Stimulated activated CD8-positive, alpha-beta memory T cell treated with anti-CD3 and anti-CD28 coated beads, Interleukin-15, amount 100 ng/mL, for 48 hours (primary cell): ENCODE measurements at places on chromosomes 16 and 17.
A peak's percentile ranks its signal among the peaks of the same experiment; 100 is the strongest.

- DNase-seq: no peak
Observed at GRCh38 chr16:53414381-53414780, 19.9 kb upstream of the RBL2 start.

DNA sequence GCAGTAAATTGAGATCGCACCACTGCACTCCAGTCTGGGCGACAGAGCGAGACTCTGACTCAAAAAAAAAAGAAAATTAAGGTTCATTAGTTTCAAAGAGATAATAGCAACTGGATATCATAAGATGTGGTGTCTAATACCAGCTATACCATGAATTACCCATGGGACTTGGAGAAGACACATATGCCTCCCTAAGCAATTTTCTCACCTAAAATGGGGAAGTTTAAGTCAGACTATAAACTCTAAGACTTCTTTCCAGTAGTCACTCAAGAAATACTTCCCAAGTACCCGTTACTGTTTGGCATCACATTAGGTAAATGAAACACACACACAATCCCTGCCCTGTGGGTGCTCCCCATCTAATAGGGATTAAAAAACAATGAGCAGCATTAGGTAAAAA, 22.6 kb downstream of the SMURF2 start:
- no peak for DNase-seq

DNA sequence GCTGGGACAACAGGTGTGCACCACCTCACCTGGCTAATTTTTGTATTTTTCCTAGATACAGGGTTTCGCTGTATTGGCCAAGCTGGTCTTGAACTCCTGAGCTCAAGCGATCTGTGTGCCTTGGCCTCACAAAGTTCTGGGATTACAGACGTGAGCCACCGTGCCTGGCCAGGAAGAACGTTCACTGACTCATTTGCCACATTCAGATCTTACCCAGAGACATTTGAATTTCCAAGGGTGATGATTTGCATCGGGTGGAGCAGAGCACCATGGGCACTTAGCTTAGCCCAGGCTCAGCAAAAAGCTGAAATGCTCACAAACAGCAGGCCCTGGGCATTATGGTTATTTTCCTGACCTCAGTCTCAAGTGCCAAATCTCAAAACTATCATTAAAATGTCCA, 14.5 kb upstream of the ADORA2B start:
- no peak for DNase-seq

GRCh38 chr17:42281571-42282096, 5.4 kb upstream of the STAT5B start:
- DNase-seq: no peak

DNA sequence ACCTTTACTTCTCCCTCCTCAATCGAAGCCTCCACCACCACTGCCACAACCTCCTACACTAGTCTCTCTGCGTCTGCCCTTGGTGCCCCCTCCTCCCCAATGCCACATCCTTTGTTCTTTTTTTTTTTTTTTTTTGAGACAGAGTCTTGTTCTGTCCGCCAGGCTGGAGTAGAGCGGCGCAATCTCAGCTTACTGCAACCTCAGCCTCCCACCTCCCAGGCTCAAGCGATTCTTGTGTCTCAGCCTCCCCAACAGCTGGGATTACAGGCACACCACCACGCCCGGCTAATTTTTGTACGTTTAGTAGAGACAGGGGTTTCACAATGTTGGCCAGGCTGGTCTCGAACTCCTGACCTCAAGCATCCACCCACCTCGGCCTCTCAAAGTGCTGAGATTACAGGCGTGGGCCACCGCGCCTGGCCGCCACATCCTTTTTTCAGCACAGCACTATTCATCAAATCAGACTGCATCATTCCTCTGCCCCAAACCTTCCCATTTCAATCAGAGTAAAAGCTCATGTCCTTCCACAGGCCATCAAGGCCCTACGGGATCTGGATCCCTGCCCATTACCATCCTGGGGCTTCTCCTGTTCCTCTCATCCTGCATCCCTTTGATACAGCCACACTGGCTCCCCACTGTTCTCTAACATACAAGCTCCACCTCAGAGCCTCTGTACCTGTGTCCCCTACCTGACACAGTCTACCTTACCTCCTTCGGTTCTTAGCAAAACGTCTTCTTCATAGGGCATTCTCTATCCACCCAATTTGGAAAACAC, 2.0 kb downstream of the KLHL11 start:
- peak; percentile 30 for DNase-seq

DNA sequence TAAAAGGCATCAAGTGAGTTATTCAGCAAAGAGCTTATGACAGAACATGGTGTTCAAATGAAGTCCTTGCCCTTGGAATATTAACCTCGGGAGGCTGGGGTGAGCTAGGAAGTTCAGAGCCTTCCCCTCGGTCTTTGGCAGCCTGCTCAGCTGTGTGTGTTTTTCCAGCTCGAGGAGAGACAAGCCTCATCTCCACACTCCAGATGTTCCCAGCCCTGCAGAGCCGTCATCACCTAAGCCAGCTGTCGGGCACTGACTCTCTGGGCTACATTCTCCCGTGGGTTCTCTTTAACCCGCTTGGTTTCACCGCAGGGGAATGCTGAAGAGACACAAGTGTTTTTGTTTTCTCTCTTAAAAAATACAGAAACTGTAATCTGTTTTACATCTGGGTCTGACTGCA, 47.1 kb downstream of the IRX3 start:
- no peak for DNase-seq

GRCh38 chr16:8925455-8925854, 38.3 kb downstream of the USP7 start:
- no peak for DNase-seq

GRCh38 chr16:66069587-66069986, 296.9 kb upstream of the CDH5 start:
- DNase-seq: no peak

DNA sequence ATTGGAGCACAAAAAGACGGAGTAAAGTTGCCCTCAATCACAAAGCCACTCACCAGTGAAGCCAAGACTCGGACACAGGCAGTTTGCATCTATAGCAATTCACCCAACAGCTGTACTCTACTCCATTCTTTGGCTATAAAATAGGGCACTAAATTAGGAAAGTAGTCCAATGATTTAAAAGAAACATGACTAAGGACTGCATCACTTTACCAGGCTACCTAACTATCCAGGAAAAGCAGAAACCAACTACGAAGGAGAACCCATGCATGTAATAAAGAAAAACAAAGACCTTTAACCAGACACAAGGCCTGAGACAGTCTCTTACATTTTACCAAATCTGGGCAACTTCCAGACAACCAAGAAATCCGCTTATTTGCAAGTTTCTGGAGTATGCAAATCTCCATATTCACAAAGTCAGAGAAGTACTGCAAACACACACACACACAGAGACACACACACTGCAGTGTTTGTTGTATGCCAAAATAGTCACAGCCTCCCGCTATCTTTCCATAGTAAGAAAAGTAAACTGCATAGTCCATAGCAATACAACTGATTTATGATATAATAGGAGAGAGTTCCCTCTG, 59.8 kb downstream of the CDH11 start:
- no peak for DNase-seq

GRCh38 chr16:62638964-62639870, 603.0 kb upstream of the CDH8 start:
- no peak for DNase-seq

- no peak for DNase-seq
Observed at GRCh38 chr17:13590441-13590840, 11.3 kb downstream of the HS3ST3A1 start.

GRCh38 chr16:11414815-11415775, 69.8 kb downstream of the RMI2 start:
- no peak for DNase-seq

- DNase-seq: peak; percentile 43
Observed at GRCh38 chr16:30112197-30113030, 923 bp downstream of the GDPD3 start.

DNA sequence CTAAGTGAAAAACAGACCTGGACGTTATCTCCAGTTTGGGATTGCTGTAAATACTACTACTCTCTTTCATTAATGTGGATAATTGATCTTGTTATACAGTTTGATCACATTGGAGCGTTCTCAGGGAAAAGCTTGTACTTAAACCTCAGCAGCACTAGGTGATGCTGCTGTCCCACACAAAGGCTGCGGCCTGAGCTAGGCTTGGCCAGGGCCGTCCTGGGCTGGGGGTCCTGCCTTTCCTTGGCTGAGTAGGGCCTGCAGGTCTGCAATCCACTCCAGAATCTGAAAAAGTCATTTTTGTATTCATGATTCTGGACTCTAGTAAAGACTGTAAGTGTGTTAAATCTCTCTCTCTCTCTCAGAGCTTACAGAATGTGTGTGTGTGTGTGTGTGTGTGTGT, 23.7 kb upstream of the PMFBP1 start:
- DNase-seq: no peak

DNA sequence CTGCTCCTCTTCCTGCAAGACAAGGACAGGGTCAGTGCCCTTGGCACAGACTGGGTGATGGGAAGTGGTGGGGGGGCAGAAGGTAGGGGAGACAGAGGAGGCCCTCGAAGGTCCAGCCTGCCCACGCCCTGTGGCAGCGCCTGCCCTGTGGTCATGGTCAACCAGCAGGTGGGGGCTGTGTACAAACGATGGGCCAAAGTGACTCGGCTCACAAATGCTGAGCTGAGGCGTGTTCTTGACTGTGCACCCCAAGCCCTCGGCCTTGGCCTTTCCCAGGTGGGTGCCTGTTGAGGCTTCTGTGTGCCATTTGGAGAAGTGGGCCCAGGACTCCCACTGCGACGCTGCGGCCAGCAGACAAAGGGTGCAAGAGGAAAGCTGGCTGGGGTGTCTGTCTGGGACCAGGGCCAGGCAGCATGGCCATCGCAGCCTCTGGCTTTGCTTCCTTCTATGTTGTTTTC, 22.6 kb downstream of the MXRA7 start:
- DNase-seq: no peak

DNA sequence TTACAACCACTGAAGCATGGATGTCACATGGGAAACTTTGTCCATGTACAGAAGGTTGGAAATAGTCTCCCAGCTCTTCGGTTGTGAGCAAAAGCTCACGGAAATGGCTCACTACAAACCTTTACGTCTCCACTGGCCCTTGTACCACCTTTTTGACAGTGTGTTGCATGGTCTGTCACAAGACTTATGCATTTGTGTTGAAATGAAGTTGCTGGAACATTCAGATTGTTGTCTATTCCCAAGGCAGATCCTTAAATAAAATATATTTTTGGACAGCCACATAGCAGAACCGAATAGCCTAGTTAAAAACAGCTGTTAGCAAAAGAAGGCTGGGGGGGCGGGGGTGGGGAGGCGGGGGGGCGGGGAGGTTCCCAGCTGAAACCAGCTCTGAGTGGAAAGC, 39.2 kb downstream of the KNOP1 start:
- no peak for DNase-seq

DNA sequence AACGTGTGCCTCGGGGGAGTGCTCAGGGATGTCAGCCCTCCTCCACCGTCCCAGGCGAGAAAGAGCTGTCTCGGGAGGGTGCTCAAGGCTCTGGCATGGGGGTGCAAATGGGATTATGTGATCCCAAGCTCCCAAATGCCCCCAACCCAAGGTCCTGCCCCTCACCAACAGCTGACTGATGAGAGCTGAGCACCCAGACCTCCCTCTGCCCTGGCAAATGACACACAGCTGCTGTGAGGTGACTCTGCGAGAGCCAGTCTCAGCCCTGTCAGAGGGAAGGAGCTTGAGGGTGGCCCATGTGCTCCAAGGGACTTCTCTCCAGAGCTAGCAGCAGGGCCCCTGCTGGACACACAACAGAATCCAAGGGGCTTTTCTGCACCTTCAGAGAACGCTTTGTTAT, 7.7 kb downstream of the CDH5 start:
- DNase-seq: no peak

GRCh38 chr17:21674242-21674731, 18.0 kb upstream of the KCNJ18 start:
- DNase-seq: no peak

DNA sequence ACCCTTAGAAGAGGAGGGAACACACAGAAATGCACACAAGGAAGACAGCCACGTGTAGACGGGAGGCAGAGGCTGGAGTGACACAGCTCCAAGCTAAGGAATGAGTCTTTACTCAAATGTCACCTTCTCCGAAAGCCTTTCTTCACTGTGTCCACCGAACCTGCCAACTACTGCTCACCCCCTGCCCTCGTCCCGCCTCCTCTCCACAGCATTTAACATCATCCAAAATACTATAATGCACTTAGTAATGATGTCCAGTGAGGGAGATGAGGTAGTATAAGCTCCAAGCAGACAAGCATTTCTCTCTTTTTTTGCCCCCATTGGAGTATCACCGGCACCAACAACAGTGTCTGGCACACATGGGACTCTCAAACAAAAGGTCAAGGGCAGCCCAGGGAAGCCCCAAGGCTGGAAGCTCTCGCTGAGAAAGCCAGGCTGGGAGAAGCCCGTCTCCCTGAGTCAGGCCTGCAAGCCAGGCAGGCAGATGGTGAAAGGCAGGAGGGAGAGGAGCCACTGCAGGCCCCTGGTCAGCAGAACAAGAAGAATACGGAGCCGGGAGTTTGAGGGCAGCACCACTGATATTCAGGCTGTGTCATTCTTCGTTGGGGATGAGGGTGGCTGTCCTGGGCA, 25.9 kb downstream of the ZFHX3 start:
- no peak for DNase-seq

DNA sequence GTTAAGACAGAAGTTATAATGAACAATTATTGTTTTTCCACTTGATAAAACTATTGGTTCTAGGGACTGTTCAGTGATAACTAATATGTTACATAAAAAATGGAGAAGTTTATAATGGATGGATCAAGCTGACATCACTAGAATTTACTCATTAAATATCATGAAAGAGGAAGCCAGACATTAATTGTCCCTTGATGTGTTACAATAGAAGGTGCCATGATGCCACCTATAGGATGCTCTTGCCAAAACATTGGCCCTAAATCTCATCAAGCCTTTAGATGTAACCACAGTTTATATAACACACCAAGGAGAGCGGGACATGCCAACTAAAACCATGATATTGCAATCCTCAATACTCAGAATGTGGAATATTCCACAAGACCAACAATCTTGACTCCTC, 147.9 kb upstream of the MON1B start:
- DNase-seq: no peak

DNA sequence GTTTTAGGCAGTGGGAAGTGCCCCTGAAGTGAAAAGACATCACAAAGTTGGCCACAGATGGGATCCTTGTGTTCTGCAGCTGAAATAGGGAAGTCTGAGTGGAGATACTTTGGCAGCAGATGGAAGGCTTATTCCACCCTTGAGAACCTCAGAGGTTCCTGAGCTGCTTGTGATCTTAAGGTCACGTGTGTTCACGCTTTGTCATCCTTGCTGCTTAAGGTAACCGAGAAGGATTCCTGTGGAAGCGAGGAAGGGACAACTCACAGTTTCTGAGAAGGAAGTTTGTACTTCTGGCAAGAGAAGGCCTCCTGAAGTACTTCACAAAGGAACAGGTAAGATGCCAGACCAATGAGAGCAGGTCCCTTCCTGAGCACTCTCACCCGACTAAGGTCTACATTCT, 12.2 kb downstream of the ADAP2 start:
- no peak for DNase-seq

- no peak for DNase-seq
Observed at GRCh38 chr16:77822661-77823060, 34.3 kb downstream of the VAT1L start.

DNA sequence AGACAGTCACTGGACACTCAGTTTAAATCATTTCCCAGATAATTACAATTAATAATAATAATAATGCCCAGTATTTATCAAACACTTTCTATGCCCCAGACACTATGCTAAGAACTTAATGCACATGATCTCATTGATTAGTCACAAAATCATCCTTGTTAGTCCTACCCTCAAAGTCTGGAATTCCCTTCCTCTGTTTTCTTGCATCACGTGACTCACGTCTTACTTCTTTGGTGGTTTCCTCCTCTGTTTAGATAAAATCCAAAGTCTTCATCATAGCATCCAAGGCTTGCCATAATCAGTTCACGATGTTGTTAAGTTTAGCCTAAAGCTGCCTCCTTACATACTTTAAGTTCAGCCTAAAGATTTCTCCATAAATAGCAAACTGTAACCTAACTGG, 471.9 kb downstream of the PMP22 start:
- DNase-seq: no peak
